H54 (cell line): ENCODE measurements at places on chromosomes 11 and 22.

DNA sequence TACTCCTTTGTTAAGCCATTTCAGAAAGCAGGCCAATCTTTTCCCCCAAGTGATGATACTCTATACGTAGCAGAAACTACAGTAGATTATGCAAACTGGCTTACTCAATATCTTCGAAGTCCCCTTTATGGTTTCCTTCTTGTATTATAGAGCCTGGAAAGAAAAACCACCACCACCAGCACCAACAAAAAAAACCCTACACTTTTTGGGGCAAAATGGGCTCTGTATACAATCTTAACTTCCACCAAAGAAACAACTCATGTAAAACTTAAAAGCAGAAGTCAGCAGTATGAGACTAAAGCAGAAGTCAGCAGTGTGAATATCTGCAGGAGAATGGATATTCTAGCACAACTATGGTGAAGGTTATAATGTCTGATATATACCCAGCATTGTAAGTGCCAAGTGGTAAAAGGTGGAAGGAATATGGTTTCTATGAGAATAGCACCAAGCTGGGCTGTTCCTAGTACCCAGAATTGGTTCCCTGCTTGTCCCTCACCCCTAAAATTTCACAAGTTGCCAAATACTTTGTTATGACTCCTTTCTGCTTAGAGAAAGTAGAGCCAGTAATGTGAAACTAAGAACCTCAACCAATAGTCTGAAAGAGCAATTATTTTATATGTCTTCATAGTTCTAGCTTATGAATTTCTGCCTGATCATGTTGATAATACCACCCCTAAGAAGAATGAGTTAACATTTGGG is 252.1 kb downstream of the SBF2 start:
- DNase-seq, result no peak

- DNase-seq, result no peak
These were observed 23.9 kb upstream of the CCDC86 start for GRCh38 chr11:60818057-60818456.

DNA sequence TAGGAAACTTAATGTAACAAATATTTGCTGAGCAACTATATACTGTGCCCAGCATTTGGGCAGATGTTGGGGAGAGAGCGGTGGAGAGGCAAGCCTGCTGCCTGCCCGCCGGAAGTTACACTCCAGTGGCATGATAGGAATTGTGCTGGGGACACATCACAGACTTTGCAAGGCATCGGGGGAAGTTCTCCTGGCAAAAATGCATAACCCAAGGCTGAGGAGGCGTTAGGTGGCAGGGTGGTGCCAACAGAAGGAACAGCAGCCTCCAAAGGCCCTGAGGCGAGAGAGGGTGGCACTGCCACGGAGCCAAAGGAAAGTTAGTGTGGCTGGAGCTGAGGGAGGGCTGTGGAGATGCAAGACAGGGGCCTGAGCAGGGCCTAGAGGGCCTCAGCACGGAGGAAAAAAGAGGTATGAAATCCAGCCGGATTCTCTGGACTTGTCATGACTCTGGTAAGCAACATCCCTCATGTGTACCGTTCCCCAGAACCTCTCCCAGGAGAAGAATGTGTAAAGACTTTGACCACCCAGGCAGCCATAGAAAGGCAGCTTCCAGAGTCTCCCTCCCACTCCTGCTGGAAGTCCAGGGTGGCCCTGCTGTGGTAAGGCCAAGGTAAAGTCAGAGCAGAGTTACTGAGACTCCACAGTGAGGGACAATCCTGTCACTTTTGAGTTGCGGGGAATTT is 76.1 kb upstream of the RAB1B start:
- DNase-seq, result no peak

GRCh38 chr22:20022231-20022977 is 1.5 kb downstream of the TANGO2 start:
- DNase-seq, result no peak

GRCh38 chr11:114785820-114786219 is 107.5 kb downstream of the NXPE2 start:
- DNase-seq, result no peak

- DNase-seq, result no peak
These were observed 574.8 kb downstream of the JRKL start for GRCh38 chr11:96964661-96965060.

GRCh38 chr11:44973632-44974401 is 23.1 kb upstream of the TP53I11 start:
- DNase-seq, result no peak

DNA sequence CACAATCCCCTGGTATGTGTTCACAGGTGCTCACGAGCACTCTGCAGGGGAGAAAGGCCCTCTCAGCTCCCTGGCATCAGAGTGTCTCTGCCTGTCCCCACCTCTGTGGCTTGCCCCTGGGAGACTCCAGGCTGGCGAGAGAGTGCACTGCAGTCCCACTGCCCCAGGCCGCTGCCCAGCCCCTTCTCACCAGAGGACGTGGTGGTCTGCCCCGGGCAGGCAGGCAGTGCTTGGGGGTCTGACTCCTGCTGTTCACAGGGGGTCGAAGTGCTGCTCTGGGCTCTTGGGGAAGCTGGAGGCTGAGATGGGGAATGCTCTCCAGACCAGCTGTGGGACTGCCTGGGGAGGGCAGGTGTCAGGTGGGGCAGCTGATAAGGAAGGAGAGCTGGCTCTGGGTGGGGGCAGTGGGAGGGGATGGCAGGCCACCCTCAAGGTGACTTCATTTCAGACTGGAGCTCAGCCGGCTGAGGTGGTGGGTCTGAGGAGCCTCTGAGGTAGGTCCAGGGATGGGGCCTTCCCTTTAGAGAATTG is 151.0 kb upstream of the B3GAT1 start:
- DNase-seq, result no peak

GRCh38 chr11:58616594-58616993 is 5.9 kb upstream of the CNTF start:
- DNase-seq, result peak; percentile 30
